ENCODE measurements at places on chromosomes 13 and 19.

DNA sequence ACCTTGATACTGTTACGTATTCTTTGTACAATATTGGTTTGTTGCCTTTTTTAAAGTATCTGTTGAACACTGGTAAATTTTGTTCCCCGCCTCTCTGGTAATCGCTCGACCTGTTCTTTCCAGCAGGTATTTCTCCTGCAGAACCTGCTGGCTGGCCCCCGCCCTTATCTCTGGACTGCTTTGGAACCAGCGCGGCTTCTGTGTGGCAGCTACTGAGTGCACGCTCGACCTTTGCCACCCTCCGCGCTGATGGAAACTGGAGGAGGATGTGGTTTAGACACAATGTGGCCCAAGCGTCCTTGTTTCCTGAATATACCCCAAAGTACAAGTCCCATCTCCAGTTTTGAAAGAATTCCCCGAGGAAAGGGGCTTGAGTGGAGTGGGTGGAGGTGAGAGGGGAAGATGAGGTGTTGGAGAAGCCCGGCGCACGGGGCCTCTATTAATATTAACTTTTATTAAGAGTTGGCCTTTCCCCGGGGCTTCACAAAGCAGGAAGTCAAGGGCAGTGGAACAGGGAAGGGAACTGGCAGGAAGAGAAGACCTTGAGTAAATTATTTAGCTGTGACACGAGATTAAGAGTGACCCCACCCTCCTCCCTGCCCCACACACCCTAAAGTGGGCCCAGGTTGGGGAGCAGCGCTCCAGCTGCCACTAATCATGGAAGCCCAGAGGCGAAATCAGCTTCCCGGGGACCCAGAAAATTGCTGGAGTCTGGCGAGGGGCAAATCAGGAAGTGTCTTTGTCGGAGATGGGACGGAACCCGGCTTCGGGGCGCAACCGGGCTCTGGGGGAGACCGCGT lies 16.0 kb downstream of the CDX2 start:
- DNase-seq = no peak

DNA sequence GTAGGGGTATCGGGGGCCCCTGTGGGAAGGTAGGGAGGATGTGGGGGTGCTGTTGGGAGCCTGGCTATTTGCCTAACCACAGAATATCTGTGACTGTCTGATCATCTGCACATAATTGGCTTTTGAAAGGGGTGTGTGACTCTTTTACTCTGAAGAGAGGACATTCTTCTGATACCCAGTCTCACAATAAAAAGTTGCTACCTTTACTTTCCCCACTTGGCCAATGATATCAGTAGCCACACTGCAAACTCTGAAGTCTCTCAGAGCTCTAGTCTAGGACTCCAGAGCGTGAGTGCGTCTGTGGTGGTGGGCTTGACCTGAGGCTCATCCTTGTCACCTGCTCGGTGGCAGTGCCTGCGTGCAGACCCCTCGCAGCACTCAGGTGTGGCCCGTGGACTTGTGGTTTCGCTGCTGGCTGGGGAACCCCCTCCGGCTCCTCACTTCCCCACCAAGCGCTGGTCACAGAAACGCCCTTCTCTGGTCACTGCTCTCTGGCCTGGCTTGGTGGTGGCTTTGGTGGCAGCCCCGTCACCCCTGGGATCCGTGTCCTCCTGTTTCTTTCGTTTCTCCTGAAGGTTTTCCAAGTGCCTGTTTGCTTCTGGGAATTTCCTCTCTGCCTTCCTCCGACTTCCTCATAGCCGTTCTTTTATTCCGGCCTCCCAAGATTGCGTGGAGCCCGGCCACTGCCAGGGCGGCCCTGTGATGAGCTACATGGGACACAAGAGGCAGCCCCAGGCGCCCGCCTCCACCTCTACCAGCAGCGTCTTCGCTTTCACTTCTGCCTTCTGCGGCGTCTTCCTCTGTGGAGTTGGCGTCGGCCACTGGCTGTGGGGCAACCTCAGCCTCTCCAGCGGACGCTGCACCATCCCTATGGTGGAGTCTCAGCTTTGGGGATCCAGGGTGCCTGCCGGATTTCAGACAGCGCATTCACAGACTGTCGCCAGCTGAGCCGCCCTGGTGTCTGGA lies 78.0 kb downstream of the ATP11A start:
- no peak for DNase-seq

DNA sequence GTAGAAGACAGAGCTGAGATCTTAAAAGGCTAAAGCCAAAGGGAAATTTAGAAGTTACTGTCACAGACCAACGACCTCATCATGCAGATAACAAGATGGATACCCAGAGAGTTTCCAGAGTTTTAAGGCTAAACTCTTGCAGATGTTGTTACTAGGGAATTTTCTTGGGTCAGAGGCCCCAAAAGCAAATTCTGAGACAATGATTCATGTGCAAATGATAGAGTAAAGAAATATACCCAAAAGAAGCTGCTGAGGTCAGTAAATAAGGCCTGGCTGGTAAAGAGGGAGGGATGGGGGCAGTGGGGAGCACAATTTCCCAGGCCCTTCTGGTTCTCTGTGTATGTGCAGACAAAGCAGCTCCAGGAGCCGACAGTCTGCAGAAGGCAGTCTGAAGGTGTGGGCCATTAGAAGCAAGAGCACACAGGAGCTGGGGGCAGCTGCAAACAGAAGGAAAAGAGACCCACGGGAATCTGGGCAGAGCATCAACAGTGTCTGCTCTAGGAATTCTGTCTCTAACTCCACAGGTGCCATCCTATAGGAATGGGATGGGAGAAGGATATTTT lies 330.8 kb downstream of the TBC1D4 start:
- DNase-seq = no peak

DNA sequence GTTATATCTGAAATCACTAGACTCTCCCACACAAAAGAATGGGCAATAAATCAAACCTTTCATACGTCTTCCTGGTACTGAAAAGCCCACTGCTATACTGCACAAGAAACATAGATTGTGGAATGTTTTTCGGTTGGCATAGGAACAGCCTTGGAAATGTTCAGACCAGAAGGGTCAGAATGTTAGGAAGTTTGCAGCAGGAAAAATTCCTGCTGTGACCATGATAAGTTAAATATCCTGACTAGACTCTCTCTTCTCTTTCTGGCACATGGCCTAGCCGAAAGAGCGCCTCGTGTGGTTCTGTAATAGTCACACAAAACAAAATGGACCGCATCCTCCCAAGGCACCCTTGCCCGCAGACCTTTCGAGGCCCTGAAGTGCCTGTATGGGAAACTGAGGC lies 427.2 kb downstream of the COG6 start:
- DNase-seq = no peak

GRCh38 chr19:29942404-29943261 lies 594 bp downstream of the URI1 start:
- DNase-seq = peak; percentile 84

DNA sequence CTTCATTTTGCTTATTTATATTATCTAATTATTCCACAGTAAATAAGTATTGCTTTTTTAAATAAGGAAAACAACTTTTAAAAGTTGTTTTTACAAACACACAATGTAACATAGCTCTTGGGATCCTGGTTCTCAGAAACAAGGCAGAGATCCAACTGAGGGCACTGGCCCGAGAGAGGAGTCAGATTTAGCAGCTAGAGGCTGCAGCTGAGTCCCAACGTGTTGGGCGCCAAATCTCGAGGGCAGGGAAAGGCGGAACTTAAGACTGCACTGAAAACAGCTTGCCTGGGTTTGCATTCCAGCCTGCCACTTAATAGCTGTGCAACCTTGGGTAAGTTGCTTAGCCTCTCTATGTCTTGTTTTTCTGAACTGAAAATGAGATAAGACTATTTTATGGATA lies 16.4 kb upstream of the WASF3 start:
- no peak for DNase-seq

GRCh38 chr13:88314496-88314895 lies 643.3 kb downstream of the SLITRK5 start:
- DNase-seq = no peak

- DNase-seq = no peak
Measured at GRCh38 chr19:3413796-3414327, 47.5 kb downstream of the NFIC start.

- DNase-seq = no peak
Measured at GRCh38 chr13:75645141-75645540, 9.0 kb downstream of the LMO7 start.

DNA sequence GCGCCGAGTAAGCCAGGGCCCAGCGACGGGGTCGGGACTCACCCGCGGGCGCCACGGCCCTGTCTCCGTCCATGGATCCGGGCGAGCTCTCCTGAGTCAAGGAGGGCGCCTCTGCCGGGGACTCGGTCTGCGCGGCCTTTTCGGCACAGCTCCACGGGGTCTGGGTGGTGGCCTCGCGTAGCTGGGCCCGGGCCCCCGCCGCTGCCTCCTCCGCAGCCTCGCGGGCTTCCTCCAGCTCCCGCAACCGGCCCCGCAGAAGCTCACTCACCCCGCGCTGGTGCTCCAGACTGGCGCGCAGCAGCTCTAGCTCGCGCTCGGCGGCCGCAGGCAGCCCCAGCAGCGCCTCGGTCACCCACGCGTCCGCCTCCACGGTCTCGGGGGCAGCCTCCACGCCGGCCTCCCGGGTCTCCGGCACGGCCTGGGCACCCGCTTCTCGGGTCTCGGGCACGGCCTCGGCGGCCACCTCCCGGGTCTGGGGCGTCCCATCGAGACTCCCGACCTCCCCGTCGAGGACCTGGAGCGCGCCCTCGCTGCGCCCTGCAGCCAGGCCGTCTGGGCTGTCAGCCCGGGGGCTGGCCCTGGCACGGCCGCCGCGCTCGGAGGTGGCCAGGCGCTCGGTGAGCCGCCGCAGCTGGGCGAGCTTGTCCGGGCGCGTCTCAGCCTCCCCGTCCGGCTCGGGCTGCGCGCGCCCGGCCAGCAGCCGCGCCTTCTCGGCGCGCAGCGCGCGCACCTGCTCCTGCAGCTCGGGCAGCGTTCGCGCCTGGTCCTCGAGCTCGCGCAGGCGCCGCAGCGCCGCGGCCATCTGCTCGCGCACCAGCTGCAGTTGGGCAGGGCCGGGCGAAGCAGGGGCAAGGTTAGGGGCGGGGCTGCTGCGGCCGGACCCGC lies 8.4 kb downstream of the KANK3 start:
- DNase-seq = peak; percentile 84

DNA sequence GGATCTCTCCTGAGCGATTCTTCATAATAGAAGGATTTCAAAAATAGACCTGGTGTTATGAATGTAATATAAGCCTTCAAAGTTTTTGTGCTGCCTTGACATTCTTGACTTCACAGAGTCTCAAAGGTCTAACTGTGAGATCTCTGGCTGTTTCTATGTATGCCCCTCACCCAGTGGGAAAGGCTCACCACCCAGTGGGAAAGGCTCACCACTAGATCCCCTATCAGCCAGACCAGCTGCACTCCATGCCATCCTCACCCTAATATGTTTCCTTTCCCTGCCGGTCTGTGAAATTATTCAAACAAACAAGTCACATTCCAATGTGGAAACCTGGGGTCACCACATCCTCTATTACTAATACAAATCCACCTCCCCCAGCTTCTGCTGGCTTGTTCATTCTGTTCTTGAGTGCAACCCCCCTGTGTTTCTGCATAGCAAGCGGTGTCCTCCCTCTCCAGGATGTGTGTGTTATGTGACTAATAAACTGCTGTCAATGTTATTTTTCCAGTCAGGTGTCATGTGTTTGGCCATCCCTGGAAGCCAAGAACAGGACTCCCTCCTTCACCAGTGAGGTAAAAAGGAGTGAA lies 13.8 kb upstream of the SLITRK1 start:
- DNase-seq = no peak

All from natural killer cell treated with Interleukin-12 subunit alpha and Interleukin-12 subunit beta and Interleukin-15 and Interleukin-18, amount 100 ng/mL, for 72 hours (primary cell).